ENCODE measurements at places on chromosomes 7 and 10.

DNA sequence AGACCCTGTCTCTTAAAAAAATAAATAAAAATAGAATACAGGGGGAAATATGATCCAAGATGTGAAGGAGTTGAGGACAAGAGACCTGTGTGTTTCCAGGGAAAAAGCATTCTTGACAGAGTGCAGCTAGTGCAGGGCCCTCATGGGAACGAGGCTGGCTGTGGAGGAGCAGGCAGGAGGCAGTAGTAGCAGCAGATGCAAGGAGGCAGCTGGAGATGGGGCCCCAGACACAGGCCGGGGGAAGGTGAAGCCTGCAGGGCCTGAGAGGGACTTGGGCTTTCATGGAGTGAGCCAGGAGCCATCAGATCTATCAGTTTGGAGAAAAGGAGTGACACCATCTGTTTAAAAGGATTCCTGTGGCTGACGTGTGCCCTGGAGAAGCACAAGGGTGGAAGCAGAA is 71.4 kb upstream of the ZNF438 start:
- DNase-seq, result no peak

DNA sequence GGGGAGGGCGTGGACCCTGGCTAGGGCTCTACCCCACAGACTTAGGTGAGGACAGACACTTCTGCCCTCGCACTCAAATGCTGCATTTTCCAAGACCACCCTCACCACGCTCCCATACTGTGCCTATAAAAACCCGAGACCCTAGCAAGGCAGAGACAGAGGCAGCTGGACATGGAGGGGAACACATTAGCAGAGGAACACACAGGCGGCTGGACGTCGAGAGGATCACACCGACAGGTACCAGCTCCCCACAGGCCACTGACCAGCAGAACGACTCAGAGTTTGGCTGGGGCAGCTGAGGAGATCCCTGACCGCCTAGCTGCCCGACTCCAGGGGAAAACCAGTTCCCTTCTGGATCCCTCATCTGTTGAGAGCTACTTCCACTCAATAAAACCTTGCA is 338.2 kb upstream of the SMIM30 start:
- DNase-seq, result no peak

- no peak for DNase-seq
These were observed 293.9 kb downstream of the CAMK1D start for GRCh38 chr10:12643279-12643678.

GRCh38 chr10:49280001-49280408 is 19.0 kb upstream of the C10orf71 start:
- DNase-seq, result no peak

- no peak for DNase-seq
These were observed 79.0 kb downstream of the DNAJC1 start for GRCh38 chr10:21924511-21924910.
